ENCODE measurements at places on chromosomes 16 and 17.

DNA sequence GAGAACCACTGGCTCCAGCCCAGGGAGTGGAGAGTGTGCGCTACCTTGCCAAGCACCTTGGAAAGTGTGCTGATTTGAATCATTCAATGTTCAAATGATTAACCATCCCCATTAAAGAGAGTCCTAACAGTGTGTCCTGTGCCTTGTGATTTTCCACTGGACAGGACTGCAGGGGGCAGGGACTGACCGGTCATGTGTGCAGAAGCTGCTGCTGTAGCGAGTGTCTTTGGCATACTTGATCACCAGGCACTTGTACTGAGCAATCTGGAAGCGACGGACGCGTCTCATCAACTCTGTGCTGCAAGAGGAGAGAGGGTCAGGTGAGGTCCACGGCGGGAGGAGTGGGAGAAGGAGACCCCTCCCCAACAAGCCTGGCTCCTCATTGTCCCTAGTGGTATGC lies 2.0 kb downstream of the TK1 start:
- no peak for DNase-seq
- no peaks in the 10 kb centered on the region for H3K36me3 ChIP-seq
- H3K4me1 ChIP-seq: peaks cover 24% of the 10 kb centered on the region
- H3K4me3 ChIP-seq: no peak overlapping the region
- no peak overlapping the region for H3K27ac ChIP-seq
- H3K27me3 ChIP-seq: no peaks in the 10 kb centered on the region

DNA sequence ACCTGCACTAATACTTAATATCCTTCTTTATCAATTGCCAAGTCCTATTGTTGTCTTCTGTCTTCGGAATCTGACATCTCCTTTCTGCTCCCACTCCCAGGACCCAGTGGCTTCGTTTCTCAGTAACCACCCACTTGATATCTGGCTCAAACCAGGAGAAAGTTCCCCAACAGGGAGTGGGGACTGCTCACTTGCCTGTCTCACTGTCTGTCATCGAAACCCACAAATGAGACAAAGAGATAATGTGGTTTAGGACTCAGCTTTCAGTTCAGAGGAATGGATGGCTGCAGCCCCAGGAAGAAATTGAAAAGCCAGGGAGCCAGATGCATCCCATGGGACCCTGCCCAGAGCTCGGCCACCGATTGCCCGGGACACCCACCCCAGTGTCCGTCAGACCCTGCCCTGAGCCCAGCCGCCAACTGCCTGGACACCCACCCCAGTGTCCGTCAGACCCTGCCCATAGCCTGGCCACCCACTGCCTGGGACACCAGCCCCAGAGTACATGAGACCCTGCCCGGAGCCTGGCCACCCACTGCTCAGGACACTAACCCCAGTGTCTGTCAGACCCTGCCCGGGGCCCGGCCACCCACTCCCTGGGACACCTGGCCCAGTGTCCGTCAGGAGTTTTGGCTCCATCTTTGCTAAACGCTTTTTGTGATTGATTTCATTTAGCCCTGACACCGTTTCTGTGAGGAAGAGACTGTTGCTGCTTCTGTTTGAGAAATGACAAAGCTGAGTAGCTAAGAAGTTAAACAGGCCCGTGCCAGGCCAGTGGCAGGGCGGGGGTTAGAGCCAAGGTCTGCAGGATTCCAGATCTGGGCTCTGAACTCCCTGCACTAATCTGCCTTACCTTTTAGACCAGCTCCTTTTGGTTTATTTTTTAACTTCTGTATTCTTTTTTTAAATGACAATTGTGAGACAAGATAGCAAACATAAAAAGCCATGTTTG lies 251.4 kb downstream of the PHKB start:
- no peaks in the 10 kb centered on the region for H3K4me1 ChIP-seq
- H3K27me3 ChIP-seq: no peaks in the 10 kb centered on the region
- H3K36me3 ChIP-seq: no peaks in the 10 kb centered on the region
- no peak overlapping the region for H3K27ac ChIP-seq
- no peak for DNase-seq
- no peak overlapping the region for H3K4me3 ChIP-seq

GRCh38 chr17:35166526-35166925 lies 18.9 kb downstream of the UNC45B start:
- H3K4me3 ChIP-seq: no peak overlapping the region
- no peaks in the 10 kb centered on the region for H3K36me3 ChIP-seq
- peak; percentile 7 for DNase-seq
- no peaks in the 10 kb centered on the region for H3K27me3 ChIP-seq
- H3K27ac ChIP-seq: no peak overlapping the region

GRCh38 chr17:28484296-28484695 lies 10.9 kb downstream of the SLC13A2 start:
- H3K27ac ChIP-seq: no peak overlapping the region
- DNase-seq: no peak
- no peak overlapping the region for H3K4me3 ChIP-seq
- H3K36me3 ChIP-seq: no peaks in the 10 kb centered on the region

DNA sequence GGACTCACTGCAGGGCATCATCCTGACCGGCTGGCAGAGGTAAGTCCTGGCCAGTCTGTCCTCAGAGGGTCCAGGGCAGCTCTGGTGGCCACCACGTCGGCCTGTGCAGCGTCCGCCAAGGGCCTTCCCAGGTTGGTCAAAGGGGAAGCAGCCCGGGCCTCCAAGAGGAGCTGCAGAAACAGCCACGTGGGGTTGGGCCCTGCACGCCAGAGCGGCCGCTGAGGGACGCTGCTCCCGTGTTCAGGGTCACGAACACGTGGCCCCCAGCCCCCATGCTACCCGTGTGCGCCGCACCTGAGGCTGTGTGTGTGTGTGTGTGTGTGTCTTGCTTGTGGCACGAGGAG lies 13.3 kb downstream of the CYBC1 start:
- peaks cover 24% of the 10 kb centered on the region for H3K36me3 ChIP-seq
- peaks cover 57% of the 10 kb centered on the region for H3K4me1 ChIP-seq
- DNase-seq: no peak
- H3K27me3 ChIP-seq: no peaks in the 10 kb centered on the region
- no peak overlapping the region for H3K4me3 ChIP-seq
- no peak overlapping the region for H3K27ac ChIP-seq

- H3K27me3 ChIP-seq: no peaks in the 10 kb centered on the region
- H3K36me3 ChIP-seq: peaks cover 58% of the 10 kb centered on the region
- DNase-seq: no peak
- H3K4me1 ChIP-seq: peaks cover 2% of the 10 kb centered on the region
- no peak overlapping the region for H3K27ac ChIP-seq
Observed at GRCh38 chr16:11734653-11735043, 8.0 kb downstream of the TXNDC11 start.

GRCh38 chr17:62724398-62725146 lies 83.5 kb downstream of the MARCHF10 start:
- peaks cover 28% of the 10 kb centered on the region for H3K4me1 ChIP-seq
- H3K27ac ChIP-seq: peak overlapping the region; percentile 92
- H3K4me3 ChIP-seq: peak overlapping the region; percentile 1
- H3K36me3 ChIP-seq: no peaks in the 10 kb centered on the region
- DNase-seq: peak; percentile 89

DNA sequence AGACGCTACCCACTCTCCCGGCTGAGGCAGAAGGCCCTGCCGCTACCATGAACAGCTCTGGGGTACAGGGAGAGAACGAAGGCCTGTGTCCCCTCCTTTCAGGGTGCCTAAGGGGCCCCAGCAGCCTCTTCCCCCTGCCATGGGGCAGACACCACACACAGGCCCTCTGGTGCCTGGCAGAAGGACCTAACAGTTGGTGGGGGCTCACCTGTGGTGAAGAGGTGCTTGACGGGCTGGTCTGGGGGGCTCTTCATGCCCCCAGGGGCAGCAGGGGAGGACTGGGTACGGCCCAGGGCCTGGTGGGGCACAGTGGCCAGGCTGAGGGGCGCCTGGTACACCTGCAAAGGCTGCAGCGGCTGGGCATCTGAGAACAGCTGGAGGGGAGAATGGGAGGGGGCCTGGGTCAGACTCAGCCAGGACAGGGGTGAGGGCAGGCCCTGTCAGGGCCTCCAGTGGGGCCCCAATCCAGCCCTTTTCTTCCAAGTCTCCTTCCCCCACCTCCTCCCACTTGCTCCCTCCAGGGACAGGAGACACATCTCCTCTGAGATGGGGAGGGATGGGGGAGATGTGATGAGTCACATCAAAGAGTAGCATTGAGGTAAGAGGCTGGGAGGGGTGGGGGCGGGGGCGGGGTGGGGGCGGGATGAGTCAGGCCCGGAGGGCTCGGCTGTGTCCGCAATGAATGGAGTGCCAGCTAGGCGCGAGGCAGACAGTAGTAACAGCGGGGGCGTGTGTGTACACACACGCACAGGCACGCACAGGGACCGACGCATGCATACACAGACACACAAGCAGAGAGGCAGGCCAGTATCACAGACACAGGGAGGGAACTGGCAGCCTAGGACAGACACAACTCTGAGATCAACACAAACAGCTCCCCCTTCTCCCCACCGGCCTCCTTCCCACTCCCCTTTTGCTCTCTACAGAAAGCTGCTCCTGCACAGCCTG lies 16.1 kb downstream of the G6PC3 start:
- H3K27ac ChIP-seq: no peak overlapping the region
- H3K4me3 ChIP-seq: no peak overlapping the region
- no peak for DNase-seq

GRCh38 chr17:53919356-53919755 lies 96.6 kb downstream of the KIF2B start:
- no peak overlapping the region for H3K27ac ChIP-seq
- H3K36me3 ChIP-seq: no peaks in the 10 kb centered on the region
- no peaks in the 10 kb centered on the region for H3K27me3 ChIP-seq
- DNase-seq: no peak
- no peaks in the 10 kb centered on the region for H3K4me1 ChIP-seq

DNA sequence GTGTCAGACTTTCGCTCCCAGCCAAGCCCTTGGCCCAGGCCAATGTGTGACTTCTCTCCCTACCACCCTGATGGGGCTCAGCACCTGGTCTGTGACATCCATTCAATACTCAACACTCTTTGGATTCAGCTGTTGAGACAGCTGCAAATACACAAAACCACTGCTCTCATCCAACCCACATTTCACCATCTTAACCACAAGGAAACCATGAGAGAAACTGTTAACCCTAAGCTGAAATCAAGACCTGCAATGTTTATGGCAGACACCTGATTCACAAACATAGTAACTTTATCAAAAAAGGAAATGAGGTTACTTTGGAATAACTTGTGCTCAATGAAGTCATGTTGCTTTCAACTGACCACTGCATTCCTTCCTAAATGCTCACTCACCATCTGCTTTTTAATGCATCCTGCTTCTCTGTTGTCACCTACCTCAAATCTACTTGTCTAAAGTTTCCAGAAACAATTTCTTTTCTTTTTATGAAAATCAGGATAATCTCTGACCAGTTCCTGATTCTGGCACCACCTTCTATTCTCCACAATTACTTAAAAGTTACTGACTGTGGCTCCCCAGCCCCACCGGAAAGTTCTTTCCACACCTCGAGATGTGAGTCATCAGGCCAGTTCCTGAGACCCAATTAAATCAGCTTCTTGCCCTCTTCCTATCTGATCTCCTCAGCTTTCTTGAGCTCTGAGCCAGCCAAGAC lies 88.2 kb downstream of the NOG start:
- no peak overlapping the region for H3K27ac ChIP-seq
- no peak overlapping the region for H3K4me3 ChIP-seq
- H3K4me1 ChIP-seq: peaks cover 47% of the 10 kb centered on the region
- DNase-seq: no peak

DNA sequence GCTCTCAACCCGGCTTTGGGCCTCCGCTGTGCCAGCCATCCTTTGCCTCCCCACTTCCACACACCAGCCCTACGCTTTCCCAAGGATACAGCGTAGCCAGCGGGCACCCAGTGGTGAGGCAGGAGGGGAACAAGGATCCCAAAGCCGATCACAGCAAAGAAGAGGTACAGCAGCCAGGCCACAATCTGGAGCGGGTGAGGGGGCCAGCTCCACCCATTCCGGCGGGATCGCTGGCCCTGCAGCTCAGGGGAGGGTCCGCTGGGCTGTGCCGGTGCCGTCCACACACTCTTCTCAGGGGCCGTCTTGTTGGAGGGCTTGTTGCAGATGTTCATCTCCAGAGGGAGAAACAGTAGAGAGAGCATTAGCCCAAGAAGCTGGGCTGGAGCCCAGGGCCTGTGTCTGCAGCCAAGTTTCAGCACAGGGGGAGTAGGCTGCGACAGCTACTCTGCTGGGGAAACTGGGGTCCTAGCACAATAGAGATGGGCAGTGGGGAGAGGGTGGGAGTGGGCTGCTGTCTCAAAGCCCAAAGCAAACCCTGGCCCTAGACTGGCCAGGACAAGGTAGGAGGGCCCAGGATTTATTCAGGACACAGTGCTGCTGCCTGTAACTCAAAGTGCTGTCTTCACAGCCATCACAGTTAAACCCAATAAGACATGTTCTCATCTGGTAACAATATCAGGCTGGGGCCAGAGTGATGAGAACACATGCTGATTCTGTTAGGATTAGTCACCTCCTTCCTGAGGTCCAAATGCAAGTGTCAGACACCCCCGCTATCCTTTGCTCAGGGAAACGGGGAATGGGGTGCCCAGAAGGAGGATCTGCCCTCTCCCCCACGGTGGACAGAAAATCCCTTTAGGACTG lies 9.9 kb downstream of the ZDHHC1 start:
- no peak overlapping the region for H3K27ac ChIP-seq
- H3K4me3 ChIP-seq: no peak overlapping the region
- DNase-seq: no peak

DNA sequence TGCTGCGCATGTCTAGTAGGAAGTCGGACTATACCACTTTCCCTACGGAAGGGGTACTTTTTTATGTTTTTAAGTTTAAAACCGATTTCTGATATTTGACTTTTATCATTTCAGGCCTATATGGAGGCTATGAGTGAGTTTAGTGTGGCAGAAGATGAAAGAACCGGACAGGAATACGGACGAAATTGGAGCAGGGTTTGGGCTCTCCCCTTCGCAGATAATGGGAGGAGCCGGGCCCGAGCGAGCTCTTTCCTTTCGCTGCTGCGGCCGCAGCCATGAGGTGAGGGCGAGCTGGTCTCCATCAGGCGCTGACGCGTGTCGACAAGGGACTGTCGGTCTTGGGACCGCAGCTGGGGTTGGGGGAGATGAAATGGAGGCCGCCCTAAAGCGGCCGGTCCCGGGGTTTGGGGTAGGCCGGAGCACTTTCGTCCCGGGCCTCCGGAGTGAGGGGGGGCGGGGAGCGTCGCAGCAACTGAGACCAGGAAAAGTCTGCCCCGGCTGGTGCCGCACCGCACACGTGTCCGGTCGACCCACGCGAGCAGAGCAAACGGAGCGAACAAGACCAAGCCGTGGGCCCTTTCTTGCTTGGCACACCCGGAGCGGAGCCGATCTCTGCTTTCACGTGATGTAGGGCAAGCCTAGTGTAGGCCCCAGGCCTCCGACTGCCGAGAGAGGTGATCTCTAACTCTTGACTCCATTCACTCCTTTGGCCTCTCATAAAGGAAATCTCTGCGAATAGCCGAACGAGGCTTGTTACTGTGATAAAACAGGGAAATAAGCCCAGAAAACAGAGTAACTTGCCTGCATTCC lies at the start of gene RPL19:
TSS of gene RPL19 (plus strand) at position 214 of the 810 bp plus-strand sequence. CDS start at position 276, 62 bp downstream.
- H3K27me3 ChIP-seq: no peaks in the 10 kb centered on the region
- H3K27ac ChIP-seq: peak within 1 kb of the TSS; percentile 95
- peaks cover 59% of the 10 kb centered on the region for H3K4me1 ChIP-seq
- peak; percentile 80 for DNase-seq
